GM12878 (cell line): ENCODE measurements at places on chromosomes 2 and 18. TPM values are rescaled to one million over a fixed set of nuclear protein-coding genes. Genes with fewer than 3 reads are reported as not detected.

Gene CABYR
- polyA plus RNA-seq = 1.3 and 1.7 TPM in 2 replicates

Gene ANO7
- polyA plus RNA-seq = 0.50 and 0.61 TPM in 2 replicates

Gene KIAA2012
- polyA plus RNA-seq = 0.03 TPM in 1 of 2 replicates, not detected in the other

Gene RGPD4
- polyA plus RNA-seq = 0.08 TPM in 1 of 2 replicates, not detected in the other

Gene ASAP2
- polyA plus RNA-seq = not detected in 2 replicates

Gene ANKRD30B
- not detected in 2 replicates for polyA plus RNA-seq

Gene INPP5D
- polyA plus RNA-seq = 93.4 and 104 TPM in 2 replicates

Gene OSBPL1A
- polyA plus RNA-seq = 0.83 TPM in 1 of 2 replicates, not detected in the other

DNA sequence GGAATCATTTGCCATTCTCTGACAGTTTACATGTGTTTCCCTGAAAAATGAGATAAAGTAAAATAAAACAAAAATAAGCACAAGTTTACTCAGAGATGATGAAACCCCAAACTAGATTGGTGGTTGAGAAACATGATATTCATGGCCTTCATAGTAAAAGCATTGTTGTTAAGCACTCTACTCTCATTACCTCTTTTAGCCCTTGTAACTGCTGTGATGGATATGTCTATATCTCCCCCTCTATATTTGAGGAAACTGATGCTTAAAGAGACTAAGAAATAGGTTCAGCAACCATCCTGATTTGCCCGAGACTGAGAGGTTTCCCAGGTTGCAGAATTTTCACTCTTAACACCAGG lies 33.9 kb upstream of the GALNT3 start:
- DNase-seq = no peak

- DNase-seq = no peak
Measured at GRCh38 chr18:73409242-73409641, 541.5 kb upstream of the NETO1 start.

DNA sequence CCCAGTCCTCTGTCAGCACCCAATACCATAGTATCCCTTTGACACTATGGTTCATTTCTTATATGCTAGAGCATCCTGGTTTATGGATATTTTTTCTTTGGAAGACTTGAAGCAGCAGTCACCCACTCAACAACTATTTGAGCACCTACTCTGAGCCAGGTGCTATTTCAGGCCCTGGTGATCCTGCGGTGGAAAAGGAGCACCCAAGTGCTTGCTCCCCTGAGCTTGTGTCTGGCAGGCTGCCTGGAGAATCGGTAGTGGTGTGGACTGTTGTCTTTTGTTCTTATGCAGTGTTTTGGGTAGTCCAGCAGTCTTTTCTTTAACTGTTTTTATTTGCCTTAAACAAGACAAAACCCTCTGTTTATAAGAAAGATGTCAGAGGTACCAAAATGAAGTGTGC lies 28.9 kb downstream of the NCK2 start:
- no peak for DNase-seq

DNA sequence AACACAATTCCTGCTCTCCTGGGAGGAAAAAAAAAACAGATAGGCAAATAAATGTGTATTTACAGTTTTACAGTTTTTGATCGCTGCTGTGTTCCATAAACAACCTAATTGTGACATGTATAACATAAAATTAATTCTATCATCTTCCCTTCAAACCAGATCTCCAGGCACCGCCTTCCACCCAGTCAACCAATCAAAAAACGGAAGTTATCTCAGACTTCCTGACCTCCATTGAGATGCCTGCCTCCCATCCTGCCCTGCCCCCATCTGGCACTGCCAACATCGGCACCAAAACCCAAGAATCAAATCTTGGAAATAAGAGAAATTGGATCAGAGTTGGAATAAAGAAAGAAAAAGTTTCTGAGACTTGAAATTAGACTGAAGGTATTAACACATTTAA lies 3.1 kb upstream of the RIOK3 start:
- DNase-seq = no peak

DNA sequence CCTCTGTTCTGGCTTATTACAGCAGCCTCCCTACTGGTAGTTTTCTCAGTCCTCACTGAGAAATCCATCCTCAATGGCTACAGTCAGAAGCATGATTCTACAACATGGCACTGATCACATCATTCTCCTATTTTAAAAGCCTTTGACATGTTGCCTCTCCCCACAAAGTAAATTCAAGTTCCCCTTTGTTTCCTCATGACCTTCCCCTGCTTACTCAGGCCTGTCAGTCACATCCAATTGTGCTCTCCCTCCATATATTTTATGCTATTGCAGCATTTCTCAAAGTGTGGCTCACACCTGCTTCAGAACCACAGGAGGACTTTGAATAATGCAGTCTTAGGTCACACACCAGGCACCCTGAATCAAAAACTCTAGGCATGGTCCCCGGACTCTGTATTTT lies 124.6 kb downstream of the SPOPL start:
- DNase-seq = no peak

DNA sequence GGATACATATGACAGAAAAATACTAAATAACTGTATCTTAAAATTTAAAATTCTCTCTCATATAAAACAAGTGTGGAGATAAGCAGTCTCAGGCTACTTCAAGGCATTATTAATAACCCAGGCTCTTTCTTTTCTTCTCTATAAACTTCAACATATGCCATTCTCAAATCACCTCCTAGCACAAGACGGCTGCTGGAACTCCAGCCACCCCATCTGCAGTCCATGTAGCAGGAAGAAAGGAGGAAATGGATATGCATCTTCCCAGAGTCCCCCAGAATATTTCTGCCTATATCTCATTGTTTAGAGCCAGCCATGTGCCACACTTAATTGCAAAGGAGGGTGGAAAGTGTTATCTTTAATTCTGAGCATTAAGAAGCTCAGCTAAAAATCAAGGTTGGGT lies 35.3 kb upstream of the NEB start:
- no peak for DNase-seq

DNA sequence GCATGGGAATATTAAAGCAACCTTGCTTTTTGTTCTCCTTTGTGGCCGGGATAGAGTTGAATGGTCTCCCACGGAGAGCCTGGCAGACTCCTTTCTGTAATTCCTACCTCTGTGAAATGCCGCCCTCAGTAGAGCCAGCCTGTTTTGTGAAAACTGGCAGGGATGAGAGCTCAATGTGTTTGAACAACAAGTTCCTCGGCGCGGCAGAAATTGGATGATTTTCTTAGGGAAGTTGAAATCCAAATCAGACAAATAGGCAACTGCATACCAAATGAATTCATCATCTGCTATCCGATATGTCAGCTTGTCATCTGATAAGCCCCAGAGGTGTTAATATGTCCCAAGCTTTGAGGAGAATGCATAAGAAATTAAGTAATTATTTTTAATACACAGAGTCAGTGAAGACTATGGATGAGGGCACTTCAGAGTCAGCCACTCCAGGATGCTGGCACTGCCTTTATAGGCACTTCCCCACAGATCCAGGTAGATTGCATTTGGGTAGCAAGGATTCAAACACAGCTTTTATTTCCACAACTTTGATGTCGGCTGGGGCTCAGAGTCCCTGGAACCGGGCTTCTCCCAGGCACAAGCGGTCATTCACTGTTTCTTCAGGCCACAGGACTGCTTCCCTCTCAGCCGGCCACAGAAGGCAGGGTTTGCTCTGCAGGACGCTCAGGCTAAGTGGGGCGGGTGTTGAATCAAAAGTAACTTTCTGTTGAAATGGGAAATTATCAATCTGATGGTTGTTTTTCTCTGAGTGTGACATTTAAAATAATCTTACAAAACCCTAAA lies 82.8 kb upstream of the REV1 start:
- no peak for DNase-seq

DNA sequence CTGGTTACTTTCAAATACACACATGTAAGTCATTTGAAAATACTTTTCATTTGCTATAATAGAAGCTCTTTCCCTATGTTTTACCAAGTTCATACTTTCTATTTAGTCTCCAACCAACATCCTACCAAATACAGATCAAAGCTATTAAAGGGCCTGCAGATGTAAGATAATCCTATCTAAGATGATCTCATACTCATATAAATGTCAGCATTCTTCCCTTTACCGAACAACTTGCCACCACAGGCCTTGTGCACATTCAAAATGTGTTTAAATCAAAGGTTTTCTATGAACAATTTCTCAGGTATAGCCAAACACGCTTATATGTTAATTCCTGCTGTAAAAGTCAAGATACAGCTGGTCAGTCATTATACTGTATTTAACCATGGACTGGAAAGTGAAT lies 23.3 kb downstream of the KCTD18 start:
- DNase-seq = no peak

DNA sequence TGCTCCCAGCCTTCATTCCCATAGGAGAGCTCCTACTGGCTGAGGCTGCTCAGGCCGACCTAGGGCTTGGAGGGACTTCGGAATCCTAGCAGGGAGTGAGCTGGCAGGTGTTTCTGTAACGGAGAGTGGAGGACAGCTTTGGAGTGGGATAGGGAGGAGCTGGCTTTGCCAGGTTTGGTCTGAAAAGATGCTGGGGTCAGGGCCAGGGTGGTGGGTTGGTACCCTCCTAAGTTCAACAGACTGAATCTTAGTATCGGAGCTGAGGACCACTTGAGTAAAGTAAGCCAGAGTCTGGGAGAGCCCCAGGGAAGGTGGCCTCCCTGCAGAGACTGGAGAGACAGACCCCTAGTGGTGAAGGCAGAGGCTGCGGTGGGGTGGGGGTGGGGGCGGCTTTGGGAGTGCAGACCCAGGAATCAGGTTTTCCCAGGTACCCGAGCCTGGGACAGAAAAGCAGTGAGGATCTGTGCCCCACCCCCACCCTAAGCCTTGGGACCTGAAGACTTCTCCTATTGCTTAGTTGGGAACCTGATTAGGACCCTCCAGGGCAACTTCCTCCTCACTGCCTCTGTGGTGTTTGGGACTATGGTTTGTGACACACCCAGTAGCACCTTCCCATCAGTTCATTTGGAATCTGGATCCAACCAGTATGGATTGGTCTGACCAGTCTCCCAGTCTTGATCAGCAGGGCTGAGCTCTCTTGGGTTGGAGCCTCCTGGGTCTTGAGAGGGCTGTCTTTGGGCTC lies 3.0 kb downstream of the CNNM4 start:
- no peak for DNase-seq

GRCh38 chr2:227413371-227413770 lies 25.6 kb upstream of the SCYGR1 start:
- no peak for DNase-seq

- no peak for DNase-seq
Measured at GRCh38 chr2:105627534-105627933, 117.2 kb upstream of the NCK2 start.

GRCh38 chr18:50986360-50987087 lies 18.7 kb downstream of the ELAC1 start:
- DNase-seq = no peak

DNA sequence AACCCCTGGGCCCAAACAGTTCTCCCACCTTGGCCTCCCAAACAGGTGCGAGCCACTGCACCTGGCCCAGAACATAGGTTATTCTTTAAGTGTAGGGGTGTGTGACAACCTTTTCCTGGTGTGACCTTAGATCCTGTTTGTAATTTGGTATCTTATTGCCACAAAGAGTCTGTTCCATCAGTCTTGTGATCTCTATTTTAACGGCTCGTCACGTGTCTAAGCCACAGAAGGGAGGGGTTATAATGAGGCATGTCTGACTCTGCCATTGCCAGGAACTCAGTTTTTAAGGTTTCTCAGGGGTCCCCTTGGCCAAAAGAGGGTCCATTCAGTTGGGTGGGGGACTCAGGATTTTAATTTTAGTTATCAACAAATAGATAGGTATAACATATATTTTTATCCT lies 4.4 kb upstream of the ALS2 start:
- DNase-seq = no peak

GRCh38 chr2:26848336-26849055 lies 564 bp downstream of the DPYSL5 start:
- no peak for DNase-seq
